ENCODE measurements at places on chromosomes 2 and 18.

DNA sequence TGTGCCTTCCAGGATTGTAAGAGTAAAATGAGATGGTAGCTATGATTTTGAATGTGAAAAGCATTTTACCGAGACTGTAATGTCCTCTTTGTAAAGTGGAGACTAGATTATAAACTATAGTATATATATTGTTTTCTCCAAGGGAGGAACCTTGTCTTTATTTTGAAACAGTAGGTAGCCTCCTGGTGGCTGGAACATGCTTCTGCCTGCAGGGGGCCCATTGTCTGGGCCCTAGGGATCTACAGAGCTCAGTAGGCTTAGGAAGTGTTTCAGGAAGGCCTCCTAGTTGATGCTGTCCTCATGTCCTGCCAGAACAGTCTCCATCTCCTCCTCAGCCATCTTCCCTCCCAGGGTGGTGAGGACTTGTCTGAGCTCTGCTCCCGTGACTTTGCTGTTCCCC lies 3.0 kb downstream of the PIKFYVE start:
- no peak for DNase-seq

GRCh38 chr2:146081459-146081858 lies 1561.5 kb upstream of the ZEB2 start:
- no peak for DNase-seq

- no peak for DNase-seq
Observed at GRCh38 chr18:58336605-58337004, 292.3 kb downstream of the ALPK2 start.

- DNase-seq: no peak
Observed at GRCh38 chr2:61928826-61929461, 23.5 kb downstream of the COMMD1 start.

DNA sequence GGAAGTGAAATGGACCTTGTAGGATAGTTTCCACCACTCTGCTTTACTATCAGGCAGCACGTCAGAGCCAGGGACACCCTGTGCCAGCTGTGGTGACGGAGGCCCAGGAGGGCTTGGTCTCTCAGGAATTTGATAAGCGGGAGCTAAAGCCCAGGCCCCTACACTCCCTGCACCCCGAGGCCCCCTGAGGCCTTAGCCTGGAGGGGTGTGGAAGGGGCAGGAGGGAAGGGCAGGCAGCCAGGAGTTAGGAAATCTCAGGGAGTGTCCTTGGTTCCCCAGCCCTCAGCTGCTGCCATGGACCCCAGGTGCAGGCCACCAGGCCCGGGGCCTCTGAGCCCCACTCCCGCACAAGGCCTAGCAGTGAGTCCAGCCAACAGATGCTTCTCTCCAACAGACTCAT lies 38.2 kb downstream of the PDIA6 start:
- no peak for DNase-seq

- no peak for DNase-seq
Observed at GRCh38 chr2:221095356-221095755, 476.7 kb downstream of the EPHA4 start.

- no peak for DNase-seq
Observed at GRCh38 chr2:217929757-217930707, 72.8 kb downstream of the TNS1 start.

DNA sequence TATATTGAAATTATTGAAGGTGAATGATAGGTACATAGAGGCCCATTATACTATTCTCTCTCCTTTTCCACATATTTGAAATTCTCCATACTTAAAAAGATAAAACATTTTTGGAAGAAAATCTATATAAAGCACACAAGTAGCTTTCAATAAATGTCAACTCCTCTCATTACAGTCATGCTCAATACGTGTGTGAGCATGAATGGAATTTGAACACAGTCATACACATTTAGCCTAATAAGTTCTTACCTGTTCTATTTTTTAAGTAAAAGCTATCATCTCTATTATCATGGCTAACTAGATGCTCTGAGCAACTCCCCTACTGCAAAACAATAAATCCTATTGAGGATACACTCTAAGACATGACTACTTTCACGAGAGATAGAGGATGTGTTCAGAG lies 41.9 kb upstream of the SPATS2L start:
- no peak for DNase-seq

- DNase-seq: no peak
Observed at GRCh38 chr2:28155627-28156026, 237.0 kb upstream of the FOSL2 start.

DNA sequence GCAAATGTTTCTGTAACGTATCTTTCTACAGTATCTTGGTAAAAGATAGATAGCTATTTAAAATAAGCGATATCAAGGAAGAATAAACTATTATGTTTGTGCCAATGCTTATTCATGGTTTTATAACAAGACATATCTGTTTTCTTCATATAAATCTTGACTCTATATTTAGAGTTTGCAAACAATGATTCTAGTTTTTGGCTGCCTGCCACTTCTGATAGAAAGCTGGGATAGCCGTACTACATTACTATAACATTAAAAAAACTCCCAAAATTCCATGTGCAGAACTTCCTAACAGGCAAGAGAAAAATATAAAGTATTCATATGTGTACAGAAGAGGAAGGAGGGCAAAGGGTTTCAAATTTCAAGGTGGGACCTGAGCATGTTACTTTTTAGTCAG lies 985.0 kb downstream of the BCL11A start:
- no peak for DNase-seq

- DNase-seq: no peak
Observed at GRCh38 chr2:240481720-240482119, 46.3 kb downstream of the GPC1 start.

DNA sequence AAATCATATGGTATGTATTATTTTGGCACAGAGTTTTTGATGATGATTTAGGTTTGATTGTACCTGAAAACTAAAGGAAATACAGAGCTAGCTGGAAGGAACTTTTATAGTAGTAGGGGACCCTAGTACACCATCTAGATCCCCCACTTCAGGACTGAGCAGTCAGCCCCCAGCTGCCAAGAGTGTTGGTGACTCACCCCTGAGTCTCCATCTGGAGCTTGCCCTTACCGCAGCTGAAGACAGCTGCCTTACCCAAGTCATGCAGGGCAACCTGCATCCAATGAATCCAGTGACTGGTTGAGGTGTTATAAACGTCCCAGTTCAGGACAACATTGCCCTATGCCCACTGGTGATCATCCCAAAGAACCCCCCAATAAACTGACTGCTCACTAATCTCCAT lies 15.3 kb downstream of the PMS1 start:
- DNase-seq: no peak

- no peak for DNase-seq
Observed at GRCh38 chr2:207847807-207848544, 78.3 kb upstream of the FZD5 start.

DNA sequence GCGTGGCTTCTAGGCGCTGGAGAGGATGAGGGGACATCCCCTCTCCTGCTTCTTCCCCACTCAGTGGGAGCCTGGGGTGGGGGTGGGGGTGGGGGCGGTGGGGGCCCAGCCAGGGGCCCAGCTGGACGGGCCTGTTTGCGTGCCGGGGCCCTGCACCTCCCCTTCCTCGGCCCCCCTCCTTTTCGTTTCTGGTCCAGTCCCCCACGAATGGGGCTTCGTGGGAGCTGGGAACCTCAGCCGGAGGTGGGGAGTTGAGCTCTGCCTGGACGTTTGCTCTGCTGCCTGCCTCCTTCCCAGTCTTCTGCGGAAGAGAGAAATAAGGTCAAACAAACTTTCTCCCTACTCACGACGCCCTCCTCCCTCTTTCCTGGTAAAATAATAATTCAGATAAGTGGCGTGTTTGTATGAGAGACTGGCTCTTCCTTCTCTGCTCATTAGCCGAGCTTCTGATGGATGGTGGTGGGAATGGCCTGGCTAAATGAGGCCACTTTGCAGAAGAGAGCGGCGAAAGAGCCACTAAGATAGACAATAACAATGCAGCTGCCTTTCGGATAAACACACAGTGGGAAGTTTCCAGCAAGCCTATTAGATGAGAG lies 782 bp downstream of the MTA3 start:
- DNase-seq: no peak

DNA sequence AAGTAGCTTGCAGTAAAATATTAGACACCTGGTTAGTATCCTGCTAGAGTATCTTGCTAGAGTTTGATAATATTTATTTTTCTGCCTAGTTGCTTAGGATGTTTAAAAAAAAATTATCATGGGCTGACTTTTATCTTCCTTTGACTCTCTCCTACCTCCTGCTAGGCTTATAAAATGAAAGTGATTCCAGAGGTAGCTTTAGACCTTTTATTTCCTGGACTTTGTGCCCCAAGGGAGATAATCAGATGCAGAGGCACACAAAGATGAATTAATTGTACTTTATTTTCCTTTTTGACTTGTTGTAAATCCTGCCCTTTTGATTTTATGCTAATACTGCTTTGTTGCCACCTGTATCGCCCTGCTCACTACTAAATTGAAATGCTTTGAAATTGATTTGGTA lies 130.7 kb downstream of the WDSUB1 start:
- no peak for DNase-seq

- no peak for DNase-seq
Observed at GRCh38 chr2:97210325-97210724, 97.4 kb downstream of the ANKRD36 start.

DNA sequence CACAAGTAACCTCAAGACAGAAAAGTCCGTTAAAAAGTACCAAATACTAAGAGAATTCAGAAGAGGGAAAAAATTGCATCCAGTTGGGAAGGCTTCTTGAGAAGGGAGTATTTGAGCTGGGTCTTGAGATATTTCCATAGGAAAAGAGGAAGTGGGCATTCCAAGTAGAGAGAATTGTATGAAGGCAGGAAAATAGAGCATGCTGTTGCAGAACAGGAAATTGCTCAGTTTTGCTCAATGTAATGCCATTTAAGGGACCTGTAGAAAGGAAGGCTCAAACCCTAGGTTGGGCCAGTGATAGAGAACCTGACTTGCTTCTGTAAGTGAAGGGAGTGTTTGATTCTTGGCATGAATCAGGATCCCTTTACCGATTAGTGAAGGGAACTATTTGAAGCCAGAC lies 1.0 kb upstream of the ZC3H8 start:
- DNase-seq: no peak

DNA sequence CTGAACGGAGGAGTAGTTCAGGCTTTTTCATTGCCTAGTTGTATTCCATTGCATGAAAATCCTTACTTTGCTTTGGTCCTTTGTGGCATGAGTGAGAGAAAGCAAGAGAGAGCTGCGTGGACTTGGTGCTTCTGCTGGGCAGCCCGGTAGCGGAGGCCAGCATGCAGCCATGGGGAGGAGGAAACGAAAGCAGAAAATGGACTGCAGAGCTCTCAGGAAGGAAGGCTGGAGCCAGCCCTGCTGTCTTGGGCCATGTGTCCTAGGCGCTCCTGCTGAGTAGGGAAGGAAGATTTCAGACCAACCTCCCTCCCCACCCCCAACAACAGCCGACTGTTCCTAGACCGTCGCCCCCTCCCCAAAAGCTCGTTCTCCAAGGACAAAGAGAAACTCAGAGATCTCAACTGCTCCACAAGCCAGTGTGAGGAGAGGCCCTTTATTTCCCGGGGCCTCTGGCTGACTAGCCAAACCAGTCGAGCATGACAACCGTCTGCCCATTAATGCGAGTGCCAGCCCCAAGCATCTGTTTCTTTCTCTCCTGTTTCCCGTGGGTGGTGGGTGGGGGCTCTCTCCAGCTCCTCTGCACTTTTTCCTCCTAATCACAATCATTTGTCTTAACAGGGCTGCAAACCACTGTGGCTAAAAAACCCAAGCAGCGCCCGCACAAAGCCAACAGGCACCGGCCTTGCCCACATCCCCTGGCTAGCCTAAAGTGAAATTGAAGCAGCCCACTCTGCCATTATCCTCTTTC lies 66.8 kb upstream of the FZD7 start:
- DNase-seq: no peak

DNA sequence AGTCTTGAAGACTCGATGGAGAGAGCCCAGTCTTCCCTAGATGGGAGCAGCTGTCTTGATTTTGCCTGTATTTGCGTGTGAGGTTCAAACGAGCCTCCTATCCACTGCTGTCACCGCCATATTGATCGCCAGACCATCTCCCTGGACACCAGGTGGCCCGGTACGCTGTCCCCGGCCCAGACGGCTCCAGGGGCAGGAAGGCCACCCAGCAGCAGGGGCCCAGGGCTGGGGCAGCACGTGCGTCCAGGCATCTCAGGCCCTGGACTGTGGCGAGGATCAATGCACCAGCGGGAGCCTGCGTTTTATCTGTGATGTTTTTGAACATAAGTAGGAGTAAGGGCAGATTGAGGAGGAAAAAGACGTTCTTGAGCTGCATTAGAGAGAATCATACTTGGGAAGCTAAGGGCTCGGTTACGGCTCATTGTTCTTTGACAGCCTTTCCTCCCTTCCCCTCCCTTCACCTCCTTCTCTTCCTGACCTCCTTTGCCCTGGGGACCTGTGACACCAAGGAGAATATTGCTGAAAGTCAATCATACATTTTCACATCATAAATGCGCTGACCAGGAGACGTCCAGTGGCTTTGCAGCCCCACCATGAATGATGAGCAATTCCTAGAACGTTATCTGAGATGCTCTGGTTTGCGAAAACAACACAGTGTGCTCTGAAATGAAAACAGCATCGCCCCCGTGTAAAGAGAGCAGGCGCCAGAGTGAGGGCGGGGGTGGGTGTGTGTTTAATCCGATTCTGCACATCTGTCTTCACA lies 711.2 kb upstream of the SALL3 start:
- DNase-seq: no peak

DNA sequence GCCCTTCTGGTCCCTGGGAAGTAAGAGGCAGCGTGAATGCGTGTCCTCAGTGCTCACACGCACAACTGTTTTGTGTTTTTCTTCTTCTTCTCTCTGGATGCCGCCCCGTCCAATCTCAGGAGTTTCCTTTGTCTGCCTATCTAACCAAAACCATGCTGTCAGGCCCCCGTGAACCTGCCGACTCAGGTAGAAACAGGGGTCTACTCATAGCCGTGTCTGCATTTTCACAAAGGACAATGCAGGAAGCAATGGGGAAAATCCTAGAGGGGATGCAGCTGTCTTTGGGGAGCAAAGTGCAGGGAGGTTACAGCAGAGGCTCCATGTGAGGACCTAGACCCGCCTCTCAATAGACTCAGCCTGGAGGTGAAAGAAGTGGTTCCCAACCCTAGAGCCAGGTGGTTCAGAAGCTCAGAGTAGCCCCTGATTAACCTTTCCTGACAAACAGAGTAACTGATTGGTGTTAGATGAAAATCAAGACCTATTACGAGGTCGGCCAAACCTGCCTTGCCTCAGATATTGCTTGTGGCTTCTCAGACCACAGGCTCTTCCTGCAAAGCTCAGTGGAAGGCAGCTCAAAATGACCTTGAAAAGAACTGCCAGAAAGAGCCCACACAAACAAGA lies 49.3 kb downstream of the CD226 start:
- no peak for DNase-seq

Measured in stimulated activated CD8-positive, alpha-beta memory T cell treated with anti-CD3 and anti-CD28 coated beads, Interleukin-15, amount 100 ng/mL, for 4 hours (primary cell).